Endodermal cell (in vitro differentiated cells): ENCODE measurements at places on chromosomes 13 and 19.

DNA sequence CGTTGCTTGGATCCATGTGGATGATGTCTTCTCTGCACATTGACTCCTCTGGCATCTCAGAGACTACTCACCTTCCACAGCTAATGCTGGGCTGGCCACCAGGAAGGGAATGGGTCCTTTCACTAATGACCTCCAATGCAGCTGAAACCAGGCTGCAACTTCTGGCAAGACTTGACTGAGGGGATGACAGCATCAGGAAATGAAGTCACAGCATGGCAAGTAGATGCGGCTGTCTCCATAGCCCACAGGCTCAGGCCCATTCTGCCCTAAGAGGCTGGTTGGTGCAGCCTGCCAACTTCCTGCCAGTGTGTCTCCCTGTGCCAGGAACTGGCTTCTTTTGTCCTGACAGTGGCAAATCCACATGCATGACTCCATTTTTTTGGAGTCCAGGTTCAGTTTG is 467.3 kb downstream of the TSHZ3 start:
- H3K36me3 ChIP-seq, result no peaks in the 10 kb centered on the region
- DNase-seq, result no peak
- H3K27me3 ChIP-seq, result no peaks in the 10 kb centered on the region
- no peak overlapping the region for H3K27ac ChIP-seq
- no peak overlapping the region for H3K4me3 ChIP-seq
- no peaks in the 10 kb centered on the region for H3K4me1 ChIP-seq

DNA sequence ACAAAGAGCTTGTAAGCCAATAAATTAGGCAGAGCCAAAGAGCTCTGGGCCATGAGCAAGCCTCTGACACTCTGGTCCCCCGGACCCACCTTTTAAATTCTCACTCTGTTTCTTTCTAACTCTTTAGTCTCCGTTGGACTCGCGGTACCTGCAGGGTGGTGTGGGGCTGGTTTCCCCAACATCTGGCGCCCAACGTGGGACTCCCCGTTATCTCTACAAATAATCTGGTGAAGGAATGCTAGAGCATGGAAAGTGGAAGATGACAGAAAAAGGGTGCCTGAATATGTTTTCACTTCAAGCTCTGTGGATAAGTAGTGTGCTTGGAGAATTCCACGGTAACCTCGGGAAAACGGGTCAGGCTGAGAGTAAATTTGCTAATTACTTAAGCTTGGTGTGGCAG is 36.5 kb upstream of the CYP2B6 start:
- no peaks in the 10 kb centered on the region for H3K4me1 ChIP-seq
- H3K27me3 ChIP-seq, result peaks cover 6% of the 10 kb centered on the region

- no peaks in the 10 kb centered on the region for H3K36me3 ChIP-seq
Observed at GRCh38 chr13:85662186-85662585, 137.0 kb downstream of the SLITRK6 start.

DNA sequence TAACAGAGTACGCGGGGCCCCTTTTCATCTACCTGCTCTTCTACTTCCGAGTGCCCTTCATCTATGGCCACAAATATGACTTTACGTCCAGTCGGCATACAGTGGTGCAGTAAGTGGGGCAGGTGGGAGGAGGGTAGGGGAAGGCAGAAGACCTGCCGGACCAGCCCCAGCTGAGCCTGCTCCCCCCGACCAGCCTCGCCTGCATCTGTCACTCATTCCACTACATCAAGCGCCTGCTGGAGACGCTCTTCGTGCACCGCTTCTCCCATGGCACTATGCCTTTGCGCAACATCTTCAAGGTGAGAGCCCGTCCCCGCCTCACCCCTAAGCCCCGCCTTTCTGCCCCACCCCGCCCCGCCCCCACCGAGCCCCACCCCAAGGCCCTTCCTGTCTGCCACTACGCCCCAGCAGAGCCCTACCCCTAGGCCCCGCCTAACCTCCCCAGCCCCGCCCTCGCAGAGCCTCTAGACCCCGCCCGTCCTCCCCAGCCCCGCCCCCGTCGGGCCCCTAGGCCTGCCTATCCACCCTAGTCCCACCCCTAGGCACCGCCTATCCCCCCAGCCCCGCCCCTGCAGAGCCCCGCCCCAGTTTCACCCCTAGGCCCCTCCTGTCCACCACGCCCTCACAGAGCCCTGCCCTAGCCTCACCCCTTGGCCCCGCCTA is 7.7 kb downstream of the NDUFB7 start:
- no peaks in the 10 kb centered on the region for H3K27me3 ChIP-seq
- no peak overlapping the region for H3K4me3 ChIP-seq
- no peak overlapping the region for H3K27ac ChIP-seq
- peaks cover 6% of the 10 kb centered on the region for H3K4me1 ChIP-seq

- no peaks in the 10 kb centered on the region for H3K4me1 ChIP-seq
- no peak overlapping the region for H3K4me3 ChIP-seq
- no peak for DNase-seq
- H3K27me3 ChIP-seq, result no peaks in the 10 kb centered on the region
- no peak overlapping the region for H3K27ac ChIP-seq
Observed at GRCh38 chr19:5692723-5693194, 2.7 kb downstream of the RPL36 start.

DNA sequence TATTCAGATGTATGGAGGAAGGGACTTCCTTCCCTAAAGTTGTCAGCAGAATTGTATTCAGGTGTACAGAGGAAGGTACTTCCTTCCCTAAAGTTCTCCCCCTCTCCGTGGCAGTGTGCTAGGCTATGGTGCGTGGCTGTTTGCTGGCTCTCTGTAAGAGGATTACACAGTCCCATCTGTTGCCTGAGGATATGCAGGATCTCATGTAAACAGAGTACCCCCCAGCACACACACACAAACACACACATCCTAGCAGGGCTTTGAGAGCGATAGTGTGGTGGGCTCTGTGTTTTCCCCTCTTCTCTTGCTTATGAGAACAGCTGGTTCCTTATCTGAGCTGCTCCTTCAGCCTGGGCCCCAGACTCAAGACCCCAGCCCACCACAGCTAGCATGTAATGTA is 10.3 kb downstream of the NEK5 start:
- H3K4me3 ChIP-seq, result no peak overlapping the region
- H3K27ac ChIP-seq, result no peak overlapping the region
- H3K27me3 ChIP-seq, result no peaks in the 10 kb centered on the region

DNA sequence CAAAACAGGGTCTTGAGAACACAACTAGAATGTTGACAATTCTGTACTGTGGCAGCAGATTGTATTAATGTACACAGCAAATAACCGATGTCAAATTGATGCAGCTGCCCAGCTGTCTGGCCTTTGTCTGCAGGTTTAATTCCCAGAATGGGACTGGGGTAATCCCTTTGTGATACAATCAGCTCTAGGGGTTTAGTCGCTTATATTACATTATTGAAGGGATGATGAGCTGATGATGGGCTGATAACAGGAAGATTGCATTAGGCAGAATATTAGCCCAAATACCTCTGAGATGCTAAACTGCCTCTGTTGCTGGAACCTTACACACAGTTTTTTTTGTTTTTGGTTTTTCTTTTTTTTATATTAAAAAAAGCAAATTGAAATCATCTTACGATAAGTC is 265.0 kb downstream of the RBM26 start:
- DNase-seq, result no peak
- H3K27me3 ChIP-seq, result no peaks in the 10 kb centered on the region
- no peaks in the 10 kb centered on the region for H3K36me3 ChIP-seq
- no peak overlapping the region for H3K4me3 ChIP-seq
- H3K4me1 ChIP-seq, result no peaks in the 10 kb centered on the region
- H3K27ac ChIP-seq, result peak overlapping the region; percentile 40

DNA sequence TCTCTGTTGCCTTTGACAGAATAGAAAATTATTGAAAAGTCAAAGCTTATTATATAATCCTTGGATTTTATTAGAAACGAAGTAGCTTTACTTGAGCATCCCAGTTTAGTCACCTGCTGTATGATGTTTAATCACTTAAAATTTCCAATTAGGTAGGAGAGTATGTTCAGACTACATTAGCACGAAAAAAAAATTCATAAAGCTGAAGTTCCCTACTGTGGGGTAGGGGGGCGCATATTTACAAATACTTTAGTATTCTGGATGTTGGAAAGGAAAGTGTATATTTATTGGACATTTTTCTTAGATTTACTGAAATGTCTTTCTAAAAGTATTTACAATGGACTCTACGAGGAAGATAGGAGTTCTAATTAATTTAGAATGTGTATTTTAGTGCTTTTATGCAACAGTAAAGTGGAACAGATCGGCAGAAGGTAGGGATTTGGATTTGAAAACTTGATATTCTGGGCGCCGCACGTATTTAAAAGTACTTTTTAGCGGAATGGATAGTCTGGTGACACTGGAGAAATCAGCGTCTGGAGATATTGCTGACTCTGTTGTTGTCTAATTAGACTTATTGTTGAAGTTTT is 1.9 kb downstream of the CDK8 start:
- peaks cover 6% of the 10 kb centered on the region for H3K4me1 ChIP-seq
- DNase-seq, result no peak
- H3K36me3 ChIP-seq, result no peaks in the 10 kb centered on the region
- peak overlapping the region; percentile 90 for H3K4me3 ChIP-seq
- H3K27me3 ChIP-seq, result no peaks in the 10 kb centered on the region
- H3K27ac ChIP-seq, result no peak overlapping the region

GRCh38 chr13:36061621-36062020 is 69.6 kb downstream of the DCLK1 start:
- no peak overlapping the region for H3K27ac ChIP-seq
- no peaks in the 10 kb centered on the region for H3K27me3 ChIP-seq

- H3K27me3 ChIP-seq, result no peaks in the 10 kb centered on the region
- H3K4me3 ChIP-seq, result no peak overlapping the region
- peaks cover 5% of the 10 kb centered on the region for H3K4me1 ChIP-seq
- H3K27ac ChIP-seq, result no peak overlapping the region
- no peaks in the 10 kb centered on the region for H3K36me3 ChIP-seq
Observed at GRCh38 chr19:19077103-19077502, 13.3 kb downstream of the SLC25A42 start.

DNA sequence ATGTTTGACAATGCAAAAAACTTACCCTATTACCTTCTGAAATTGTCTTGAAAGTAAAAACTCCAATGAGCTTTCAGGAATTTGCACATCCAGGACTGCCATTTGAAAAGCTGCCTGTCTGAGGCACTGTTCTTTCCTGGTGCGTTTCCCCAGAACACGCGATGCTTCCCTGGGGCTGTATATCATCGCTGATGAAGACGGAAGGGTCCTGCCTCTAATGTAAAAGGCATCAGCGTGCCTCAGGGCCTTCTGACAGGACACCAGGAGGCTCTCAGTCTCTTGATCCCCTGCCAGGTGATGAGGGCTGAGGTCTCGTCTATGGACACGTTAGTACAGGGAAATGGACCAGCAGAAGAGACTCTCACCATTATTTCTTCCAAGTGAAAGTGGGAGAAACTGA is 296.8 kb downstream of the EFNB2 start:
- no peaks in the 10 kb centered on the region for H3K4me1 ChIP-seq
- no peaks in the 10 kb centered on the region for H3K27me3 ChIP-seq
- H3K4me3 ChIP-seq, result no peak overlapping the region
- no peaks in the 10 kb centered on the region for H3K36me3 ChIP-seq
- no peak overlapping the region for H3K27ac ChIP-seq
- DNase-seq, result no peak

DNA sequence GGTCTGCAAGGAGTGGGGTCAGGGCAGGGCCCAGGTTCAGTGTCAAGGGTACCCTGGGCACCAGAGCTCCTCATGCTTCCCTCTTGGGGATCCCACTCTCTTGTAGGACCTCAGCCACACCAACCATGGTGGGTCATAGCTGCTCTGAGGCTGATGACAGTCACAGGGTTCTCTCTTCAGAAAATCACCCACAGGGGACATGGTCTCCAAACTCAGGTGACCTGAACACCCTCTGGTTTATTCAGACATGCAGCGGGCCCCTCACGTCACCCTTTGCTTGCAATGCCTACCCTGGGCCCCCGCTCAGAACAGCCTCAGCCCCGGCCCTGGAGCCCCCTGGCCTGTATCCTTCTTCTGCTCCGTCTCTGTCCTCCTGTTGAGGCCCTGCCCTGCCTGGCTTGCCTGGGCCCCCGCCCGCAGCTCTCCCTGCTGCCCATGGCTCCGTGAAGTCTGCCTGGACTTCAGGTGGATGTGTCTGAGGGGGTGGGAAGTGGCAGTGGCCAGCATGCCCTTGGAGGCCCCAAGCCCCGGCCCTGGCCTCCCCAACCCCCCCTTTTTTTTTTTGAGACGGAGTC is 20.4 kb downstream of the CHERP start:
- DNase-seq, result no peak
- no peaks in the 10 kb centered on the region for H3K27me3 ChIP-seq
- peaks cover 71% of the 10 kb centered on the region for H3K36me3 ChIP-seq
- no peak overlapping the region for H3K4me3 ChIP-seq

GRCh38 chr19:6230991-6231448 is 48.8 kb downstream of the MLLT1 start:
- H3K4me1 ChIP-seq, result no peaks in the 10 kb centered on the region
- peaks cover 19% of the 10 kb centered on the region for H3K36me3 ChIP-seq
- H3K4me3 ChIP-seq, result no peak overlapping the region
- H3K27ac ChIP-seq, result no peak overlapping the region
- H3K27me3 ChIP-seq, result no peaks in the 10 kb centered on the region
- DNase-seq, result no peak

GRCh38 chr19:944171-944567 is 18.3 kb downstream of the ARID3A start:
- H3K27ac ChIP-seq, result no peak overlapping the region
- H3K4me1 ChIP-seq, result no peaks in the 10 kb centered on the region
- no peak for DNase-seq
- no peak overlapping the region for H3K4me3 ChIP-seq
- H3K27me3 ChIP-seq, result no peaks in the 10 kb centered on the region

DNA sequence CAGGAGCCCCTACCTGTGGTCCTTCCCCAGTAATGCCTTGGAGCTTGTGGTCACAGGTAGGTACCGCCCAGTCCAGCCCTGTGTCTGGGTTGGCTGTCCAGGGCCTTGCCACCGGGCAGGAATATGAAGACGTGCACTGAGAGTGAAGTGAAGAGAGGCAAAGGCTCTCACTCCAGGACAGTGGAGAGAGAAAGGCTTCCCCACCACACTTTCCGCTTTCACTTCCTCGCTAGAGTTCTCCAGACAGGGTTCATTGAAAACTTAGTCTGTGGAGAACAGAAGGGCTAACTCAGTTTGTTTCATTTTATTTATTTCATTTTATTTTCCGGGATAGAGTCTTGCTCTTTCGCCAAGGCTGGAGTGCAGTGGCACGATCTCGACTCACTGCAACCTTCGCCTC is 14.2 kb downstream of the FCAR start:
- H3K4me1 ChIP-seq, result no peaks in the 10 kb centered on the region
- H3K27ac ChIP-seq, result no peak overlapping the region
- DNase-seq, result no peak

GRCh38 chr19:46423188-46423587 is 5.5 kb downstream of the PNMA8C start:
- no peaks in the 10 kb centered on the region for H3K36me3 ChIP-seq
- H3K27me3 ChIP-seq, result peaks cover 13% of the 10 kb centered on the region
- no peak for DNase-seq
